Urothelium cell line (cell line): ENCODE measurements at places on chromosomes 1 and 21.

DNA sequence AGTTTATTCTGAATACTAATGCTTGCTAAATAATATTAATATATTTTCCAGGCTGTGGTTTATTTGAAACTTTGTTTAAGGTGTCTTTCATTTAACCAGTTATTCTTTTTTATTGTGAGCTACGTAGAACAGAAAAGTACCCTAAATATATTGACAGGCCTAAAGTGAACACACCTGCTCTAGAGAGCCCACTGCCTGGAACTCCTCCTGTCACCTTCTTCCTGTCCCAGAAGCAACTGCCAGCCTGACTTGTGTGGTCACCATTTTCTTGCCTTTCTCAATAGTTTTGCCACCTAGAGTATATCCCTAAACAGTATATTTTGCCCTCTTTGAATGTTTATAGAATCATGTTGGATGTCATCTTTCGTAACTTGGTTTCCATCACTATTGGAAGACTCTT lies 48.5 kb downstream of the SCCPDH start:
- no peak for DNase-seq

DNA sequence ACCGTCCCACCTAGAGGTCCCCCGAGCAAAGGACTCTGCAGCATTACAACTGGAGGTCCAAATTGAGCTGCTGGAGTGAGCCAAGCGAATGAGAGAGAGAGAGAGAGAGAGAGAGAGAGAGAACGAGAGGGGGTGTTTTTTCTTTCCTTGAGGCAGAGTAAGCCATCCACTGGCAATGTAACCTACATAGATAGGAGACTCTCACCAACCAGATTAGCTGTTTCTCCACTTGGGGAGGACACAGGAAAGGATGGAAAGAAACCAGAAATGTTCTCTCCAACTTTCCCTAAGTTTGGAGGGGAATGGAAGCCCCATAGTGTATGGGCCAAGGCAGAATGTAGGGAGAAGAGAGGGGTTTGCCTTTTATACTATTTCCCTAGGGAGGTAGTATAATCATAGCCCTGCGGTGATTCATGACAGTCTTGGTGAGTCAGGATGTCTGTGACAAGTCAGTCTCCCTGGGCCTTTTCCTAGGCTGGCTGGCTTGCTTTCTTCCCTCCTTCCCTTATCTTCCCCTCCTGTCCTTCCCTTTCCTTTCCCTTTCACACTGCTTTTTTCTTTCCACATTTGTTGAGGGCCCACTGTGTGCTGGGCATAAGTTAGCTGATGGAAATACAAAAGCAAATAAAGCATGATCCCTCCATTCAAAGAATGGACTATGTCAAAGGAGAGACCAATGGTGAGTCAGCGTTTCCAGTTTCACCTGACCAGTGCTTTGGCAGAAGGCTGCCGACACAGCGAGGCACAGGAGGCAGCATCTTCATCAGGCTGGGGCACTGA lies 7.1 kb downstream of the FNDC7 start:
- peak; percentile 90 for DNase-seq

GRCh38 chr1:147542569-147542897 lies 1.2 kb downstream of the BCL9 start:
- DNase-seq, result no peak

GRCh38 chr1:43049481-43049880 lies 90.8 kb upstream of the SLC2A1 start:
- no peak for DNase-seq

- DNase-seq, result no peak
Measured at GRCh38 chr1:231465051-231465450, 43.0 kb upstream of the EGLN1 start.

DNA sequence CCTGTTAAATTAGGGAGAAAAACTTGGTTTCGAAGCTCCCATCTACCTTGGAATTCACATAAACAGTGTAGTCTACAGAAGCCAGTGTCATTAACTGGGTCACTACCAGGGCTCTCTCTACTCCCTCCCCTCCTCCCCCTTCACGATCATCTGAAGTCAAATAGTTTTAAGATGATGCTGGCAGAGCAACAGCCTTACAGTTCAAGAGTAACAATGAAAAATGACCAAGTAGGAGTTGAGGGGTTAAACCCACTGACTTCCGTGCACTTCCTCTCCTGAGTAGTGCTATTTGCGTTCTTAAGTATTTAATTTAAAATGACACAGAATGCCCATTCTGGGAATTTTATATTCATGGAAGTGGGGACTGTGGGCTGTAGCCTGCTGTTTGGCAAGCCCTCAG lies 236.9 kb downstream of the SIPA1L2 start:
- DNase-seq, result peak; percentile 47

DNA sequence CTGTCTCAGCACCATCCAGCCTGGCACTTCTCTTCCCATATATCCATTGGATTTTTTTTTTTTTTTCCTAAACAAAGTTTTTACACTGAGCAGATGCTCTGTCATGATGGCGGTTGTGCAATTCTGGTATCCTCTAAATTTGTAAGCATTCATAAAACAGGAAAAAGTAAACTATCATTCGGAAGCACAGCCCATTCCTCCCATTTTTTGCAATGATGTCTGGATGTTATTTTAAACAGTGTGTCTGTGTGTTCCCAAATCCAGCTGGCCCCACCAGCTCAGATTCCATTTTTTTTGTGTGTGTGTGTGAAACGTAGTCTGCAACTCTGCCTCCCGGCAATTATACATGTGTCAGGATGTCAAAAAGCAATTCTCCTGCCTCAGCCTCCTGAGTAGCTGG lies 33.5 kb downstream of the PDPN start:
- no peak for DNase-seq

DNA sequence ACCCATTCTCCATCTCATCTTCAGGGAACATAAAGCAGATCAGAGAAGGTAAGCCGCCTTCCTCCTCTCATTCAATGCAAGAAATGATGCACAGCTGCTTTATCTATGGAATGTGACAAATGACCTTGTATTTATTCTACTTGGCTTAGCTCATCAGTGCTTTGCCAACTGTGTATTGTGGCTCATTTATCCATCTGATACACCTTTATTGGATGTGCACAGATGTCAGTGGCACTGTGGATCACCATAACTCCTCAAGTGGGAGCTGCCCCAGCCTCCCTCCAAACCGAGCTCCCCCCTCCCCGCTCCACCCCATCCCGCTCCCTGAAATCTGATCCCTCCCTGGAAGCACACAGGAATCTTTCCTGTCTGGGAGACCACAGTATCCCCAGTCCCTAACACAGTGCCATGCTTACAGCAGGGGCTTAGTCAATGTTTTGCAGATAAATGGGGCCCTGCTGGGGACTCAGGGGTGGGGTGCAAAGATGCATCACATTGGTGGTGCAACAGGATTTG lies 156.0 kb upstream of the RAB4A start:
- peak; percentile 64 for DNase-seq

DNA sequence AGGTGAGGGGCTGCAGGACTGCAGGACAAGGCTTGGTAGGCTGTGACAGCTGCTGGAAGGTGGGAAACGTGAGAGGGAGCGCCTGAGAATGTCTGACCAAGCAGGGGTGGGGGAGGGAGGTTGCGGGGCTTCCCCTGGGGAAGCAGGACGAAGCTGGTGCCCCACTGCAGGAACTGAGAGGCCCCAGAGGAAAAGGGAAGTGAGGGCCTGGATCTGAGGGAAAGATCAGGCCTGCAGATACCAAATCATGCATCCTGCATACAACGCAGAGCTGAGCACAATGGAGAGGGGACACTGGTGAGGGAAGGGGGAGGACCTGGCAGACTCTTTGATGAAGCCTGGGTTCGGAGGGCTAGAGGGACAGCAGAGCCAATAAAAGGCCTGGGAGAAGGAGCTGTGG lies 65.7 kb upstream of the BACE2 start:
- no peak for DNase-seq

DNA sequence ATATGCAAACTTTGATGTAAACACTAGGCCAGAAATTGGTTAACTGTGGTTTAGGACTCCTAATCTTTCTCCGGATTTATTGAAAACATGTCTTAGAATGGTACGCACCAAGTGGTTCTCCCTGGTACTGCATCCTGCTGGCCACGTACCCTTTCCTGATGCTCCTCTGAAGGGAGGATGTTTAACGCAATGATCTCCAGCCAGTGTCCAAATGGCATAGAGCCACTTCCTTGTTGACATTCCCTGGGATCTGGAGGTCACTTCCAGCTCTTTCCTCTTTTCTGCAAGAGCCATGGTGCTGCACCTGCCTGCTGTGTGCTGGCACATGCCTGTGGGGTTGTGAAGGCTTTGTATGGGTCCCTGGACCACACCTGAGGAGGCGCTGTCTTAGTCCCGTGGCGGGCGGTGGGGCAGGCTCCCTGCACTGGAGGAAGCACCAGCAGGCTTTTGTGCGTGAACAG lies 53.9 kb downstream of the GALNT2 start:
- DNase-seq, result no peak

GRCh38 chr21:28334407-28334806 lies 658.3 kb downstream of the LTN1 start:
- no peak for DNase-seq

GRCh38 chr1:160018347-160018746 lies 13.4 kb downstream of the PIGM start:
- no peak for DNase-seq

DNA sequence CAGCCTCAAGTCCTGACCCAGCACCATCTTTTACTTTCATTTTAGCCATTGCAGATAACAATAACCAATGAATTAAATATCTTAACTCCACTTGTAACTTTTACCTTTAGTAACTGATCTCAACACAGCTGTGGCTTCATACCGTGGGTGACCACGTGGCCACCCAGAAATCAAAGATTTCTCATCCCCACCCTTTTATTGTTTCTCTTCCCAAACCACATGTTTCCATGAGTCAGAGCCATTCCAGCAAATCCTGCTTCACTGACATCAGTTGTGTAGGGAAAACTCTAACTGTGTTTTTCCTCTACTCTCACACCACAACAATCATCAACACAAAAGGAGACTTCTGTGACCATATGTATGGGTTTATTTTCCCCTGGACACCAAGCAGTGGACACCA lies 25.1 kb upstream of the BRDT start:
- DNase-seq, result peak; percentile 53
